ENCODE measurements at places on chromosomes 16 and 17.

- DNase-seq = no peak
These were observed 91.6 kb downstream of the OR1D5 start for GRCh38 chr17:2971851-2972250.

DNA sequence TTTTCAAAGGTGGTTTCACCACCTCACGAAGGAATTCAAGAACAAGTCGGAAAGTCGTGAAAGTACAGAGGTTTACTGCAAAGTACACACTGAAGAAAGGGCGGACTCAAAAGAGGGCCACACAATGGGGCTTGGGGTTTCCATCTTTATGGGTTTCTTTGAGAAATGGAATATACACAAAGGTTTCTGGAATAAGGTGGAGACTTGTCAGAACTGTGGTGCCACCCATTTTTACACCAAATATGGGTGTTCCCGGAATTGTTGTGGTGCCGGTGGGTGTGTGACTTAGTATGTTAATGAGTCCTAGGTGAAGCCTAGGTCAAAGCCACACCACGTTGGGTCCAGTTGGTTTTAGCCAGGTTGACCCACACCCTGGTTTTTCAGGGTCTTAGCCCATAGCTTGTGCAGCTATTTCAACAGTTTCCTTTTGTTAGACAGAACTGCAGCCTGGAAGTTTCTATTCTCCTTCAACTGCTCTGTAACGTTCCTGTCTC lies 567 bp upstream of the GCSH start:
- DNase-seq = no peak

- no peak for DNase-seq
These were observed 112.6 kb upstream of the LHX1 start for GRCh38 chr17:36824678-36825101.

- no peak for DNase-seq
These were observed 245.7 kb downstream of the FOXL1 start for GRCh38 chr16:86823888-86824671.

DNA sequence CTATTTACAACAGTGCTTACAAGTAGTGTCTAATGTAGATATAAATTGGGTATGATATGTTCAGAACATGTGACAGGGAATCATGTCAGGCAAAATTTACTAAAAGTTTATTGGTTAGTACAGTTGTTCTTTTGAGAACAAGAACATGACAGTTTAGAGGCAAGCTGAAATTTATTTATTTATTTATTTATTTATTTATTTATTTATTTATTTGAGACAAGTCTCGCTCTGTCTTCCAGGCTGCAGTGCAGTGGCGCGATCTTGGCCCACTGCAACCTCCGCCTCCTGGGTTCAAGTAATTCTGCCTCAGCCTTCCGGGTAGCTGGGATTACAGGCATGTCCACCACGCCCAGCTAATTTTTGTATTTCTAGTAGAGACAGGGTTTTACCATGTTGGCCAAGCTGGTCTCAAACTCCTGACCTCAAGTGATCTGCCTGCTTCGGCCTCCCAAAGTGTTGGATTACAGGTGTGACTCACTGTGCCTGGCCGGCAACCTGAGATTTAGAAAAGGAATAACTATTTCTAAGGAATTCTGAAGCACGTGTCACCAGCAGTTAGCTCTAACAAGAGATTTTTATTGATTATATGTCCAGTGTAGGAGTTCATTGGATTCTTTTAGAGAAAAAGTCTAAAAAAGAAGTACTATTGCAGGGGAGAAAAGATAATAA lies 24.9 kb downstream of the MRTFB start:
- DNase-seq = no peak

GRCh38 chr17:13513039-13513405 lies 88.7 kb downstream of the HS3ST3A1 start:
- no peak for DNase-seq

DNA sequence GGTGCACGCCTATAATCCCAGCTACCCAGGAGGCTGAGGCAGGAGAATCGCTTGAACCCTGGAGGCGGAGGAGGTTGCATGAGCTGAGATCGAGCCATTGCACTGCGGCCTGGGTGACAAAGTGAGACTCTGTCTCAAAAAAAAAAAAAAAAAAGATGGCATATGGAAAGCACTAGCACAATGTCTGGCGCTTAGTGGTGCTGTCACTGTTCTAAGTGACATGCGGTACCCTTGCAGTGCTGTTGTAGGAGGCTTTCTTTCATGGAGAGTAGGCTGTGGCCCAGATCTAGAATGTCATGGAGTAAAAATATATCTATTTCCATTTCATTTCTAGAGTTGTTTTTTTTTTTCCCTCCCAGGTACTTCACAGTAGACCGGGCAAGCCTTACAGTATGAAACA lies 14.6 kb upstream of the METTL9 start:
- no peak for DNase-seq

- peak; percentile 49 for DNase-seq
These were observed 331.2 kb downstream of the MAF start for GRCh38 chr16:79269211-79269863.

- no peak for DNase-seq
These were observed 52.8 kb downstream of the SOCS1 start for GRCh38 chr16:11203111-11203623.

- DNase-seq = no peak
These were observed 12.6 kb downstream of the RBFOX3 start for GRCh38 chr17:79597996-79598895.

- DNase-seq = peak; percentile 85
These were observed 4.5 kb downstream of the PRSS27 start for GRCh38 chr16:2715519-2715918.

- DNase-seq = no peak
These were observed 41.7 kb downstream of the PGS1 start for GRCh38 chr17:78419970-78420815.

DNA sequence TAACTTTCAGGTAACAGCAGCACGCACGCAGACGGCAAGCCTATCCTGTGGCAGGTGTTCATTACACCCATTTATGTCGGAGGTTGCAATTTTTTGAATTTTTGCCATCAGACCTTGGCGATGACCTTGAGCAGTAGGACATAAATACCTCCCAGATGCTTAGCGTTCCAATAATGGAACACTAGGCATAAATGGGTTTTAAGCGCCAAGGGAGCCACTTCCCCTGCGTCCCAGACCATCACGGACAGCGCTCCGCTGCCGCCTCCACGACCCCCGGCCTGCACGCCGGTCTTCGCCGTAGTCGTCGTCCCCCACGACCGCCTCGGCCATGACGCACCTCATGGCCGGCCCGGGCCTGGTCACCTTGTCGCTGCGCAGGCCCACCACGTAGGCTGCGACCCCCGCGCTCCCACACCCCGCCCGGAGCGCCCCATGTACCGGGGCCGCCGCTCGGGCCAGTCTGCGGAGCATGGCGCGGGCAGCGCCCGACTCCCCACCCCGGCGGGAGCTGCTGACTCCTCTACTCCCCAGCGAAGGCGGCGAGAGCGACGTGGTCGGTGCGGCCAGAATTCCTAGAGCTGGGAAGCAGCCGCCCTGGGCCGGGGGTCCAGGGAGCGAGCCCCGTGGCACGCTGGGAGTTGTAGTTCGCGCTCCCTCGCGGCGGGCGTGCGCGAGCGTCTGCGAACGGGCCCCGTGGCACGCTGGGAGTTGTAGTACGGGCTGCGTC lies 22.7 kb downstream of the TMEM235 start:
- DNase-seq = peak; percentile 84

DNA sequence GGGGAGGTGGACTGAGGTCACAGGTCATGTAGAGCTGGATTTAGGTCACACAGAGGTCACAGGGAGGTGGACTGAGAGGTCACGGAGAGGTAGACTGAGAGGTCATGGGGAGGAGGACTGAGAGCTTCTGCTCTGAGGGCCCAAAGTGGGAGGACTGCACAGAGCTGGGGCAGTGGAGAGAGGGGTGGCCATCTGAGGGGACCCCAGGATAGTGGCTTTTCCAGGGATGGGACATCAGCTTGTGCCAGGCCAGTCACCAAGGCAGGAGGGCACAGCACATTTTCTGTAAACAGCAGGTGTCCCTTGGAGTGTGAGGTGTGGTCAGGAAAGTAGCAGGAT lies 26.1 kb upstream of the JPT2 start:
- no peak for DNase-seq

GRCh38 chr16:31073142-31073969 lies 684 bp downstream of the ZNF668 start:
- peak; percentile 87 for DNase-seq

DNA sequence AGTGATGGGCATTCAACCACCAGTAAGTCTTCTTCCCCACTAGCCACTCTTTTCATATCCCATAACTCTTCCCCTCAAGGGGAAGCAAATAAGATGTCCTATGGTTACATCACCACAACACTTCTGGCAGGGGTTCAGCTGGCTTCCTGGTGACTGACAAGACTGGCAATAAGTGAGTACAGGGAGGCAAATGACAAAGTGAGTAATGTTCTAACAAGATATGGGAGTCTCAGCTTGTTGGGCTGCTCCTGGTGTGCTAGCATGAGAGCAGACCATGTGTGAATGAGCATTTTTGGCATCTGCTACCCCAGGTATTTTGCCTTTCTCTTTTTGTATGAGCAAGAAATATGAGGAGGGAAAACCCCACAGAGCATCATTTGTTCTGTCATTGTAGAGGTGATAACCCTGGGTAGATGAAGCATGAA lies 9.9 kb downstream of the TMIGD1 start:
- DNase-seq = peak; percentile 34

DNA sequence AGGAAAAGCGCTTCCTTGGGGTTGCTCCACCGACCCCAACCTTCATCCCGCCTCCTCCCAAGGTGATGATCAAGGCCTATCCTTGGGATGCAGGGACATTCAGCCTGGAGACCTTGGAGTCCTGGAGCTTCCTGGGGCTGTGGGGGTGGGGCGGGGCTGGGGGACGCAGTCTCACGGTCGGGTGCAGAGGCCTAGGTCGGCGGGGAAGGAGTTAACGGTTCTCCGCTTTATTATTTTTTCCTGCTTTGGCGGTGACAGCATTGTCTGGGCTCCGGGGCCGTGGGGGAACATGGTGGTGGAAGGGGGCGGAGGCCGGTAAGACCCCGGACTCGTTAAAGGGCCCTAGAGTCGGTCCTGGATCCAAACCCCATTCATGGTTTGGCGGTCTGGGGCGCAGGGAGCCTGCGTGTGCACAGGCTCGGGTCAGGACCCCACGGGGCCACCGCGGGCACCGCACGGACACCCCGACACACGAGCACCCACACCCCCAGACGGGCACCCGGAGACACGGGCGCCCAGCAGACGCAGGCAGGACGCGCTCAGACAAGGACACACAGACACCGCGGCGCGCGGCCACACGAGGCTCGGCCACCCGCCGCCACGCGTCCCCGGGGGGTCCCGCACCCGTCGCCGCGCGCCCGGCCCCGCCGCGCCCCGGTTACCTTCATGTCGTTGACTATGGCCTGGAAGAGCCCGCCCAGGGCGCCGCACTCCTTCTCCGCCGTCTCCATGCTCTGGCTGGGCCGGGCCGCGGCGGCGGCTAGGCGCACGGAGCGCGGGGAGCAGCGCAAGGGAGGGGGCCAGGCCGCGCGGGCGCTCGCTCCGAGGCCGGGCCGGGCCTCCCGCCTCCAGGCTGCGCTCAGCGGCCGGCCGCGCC lies 554 bp downstream of the MTSS2 start:
- DNase-seq = no peak

GRCh38 chr17:4477255-4477791 lies 21.4 kb upstream of the SPNS2 start:
- no peak for DNase-seq

DNA sequence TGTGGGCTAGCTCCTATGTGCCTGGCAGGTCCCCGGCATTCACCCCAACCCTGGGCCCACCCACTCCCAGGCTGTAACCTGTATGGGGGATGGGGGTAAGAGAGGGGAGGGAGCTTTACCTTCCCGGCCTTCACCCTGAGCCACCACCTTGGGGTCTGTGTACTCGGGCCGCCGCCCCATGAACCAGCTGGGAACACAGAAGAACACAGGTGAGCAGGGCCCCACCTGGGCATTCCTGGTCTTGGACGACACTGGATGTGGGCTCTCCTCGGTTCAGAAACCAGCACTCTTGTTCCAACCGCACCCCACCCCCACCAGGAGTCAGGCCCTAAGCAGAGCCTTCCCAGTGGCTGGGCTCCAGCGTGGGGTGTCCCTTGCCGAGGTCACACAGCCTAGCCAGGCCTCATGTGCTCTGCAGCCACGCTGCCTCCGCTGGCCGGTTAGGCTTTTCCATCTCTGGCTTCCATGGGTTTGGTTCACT lies 18.8 kb downstream of the B9D1 start:
- no peak for DNase-seq

- no peak for DNase-seq
These were observed 46.5 kb downstream of the IRX5 start for GRCh38 chr16:54977211-54977610.

- DNase-seq = no peak
These were observed 11.9 kb downstream of the ITGAM start for GRCh38 chr16:31271621-31272190.

- peak; percentile 62 for DNase-seq
These were observed 124.1 kb upstream of the TNRC6C start for GRCh38 chr17:77834170-77835115.

DNA sequence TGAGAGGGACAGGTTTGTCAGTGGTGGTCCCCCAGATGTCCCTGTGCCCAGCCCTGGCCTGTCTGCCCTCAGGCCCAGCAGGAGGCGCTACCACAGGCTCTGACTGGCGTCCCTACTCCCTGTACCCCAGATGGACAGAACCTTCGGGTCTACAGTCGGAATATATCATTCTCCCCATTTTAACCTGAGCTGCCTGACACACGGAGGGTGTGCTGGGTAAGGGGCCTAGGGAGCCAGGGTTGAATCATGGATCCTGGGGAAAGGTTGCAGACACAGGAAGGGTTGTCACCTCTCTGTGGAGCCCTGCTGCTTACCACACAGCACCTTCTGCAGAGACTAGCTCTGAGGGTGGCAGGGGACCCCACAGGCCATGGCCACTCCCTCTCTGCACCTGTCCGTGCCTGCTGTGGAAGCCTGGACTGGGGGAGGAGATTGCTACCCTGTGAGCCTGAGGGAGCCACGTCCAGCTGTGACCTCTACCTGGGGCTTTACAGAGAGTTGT lies 162.2 kb upstream of the ZNF267 start:
- no peak for DNase-seq

GRCh38 chr16:72989579-72990551 lies 58.1 kb downstream of the ZFHX3 start:
- DNase-seq = no peak

DNA sequence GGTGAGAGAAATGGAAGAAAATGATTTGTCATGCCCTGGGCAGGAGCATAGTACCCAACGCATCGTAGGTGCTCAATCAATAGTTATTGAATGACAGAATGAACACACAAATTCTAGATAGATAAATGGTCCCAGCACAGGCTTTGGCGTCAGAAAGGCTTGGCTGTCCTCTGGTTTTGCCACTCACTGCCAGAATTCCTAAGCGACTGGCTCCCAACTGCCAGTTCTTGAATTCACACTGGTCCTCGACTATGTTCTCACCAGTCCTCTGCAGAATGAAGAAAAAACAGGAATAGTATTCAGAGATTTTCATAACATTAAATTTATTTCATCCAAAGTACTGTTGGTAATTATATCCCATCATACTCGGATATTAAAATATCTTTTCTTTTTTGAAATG lies 163.1 kb upstream of the NOL11 start:
- no peak for DNase-seq

GRCh38 chr16:89599451-89599858 lies 14.0 kb upstream of the DPEP1 start:
- peak; percentile 19 for DNase-seq

DNA sequence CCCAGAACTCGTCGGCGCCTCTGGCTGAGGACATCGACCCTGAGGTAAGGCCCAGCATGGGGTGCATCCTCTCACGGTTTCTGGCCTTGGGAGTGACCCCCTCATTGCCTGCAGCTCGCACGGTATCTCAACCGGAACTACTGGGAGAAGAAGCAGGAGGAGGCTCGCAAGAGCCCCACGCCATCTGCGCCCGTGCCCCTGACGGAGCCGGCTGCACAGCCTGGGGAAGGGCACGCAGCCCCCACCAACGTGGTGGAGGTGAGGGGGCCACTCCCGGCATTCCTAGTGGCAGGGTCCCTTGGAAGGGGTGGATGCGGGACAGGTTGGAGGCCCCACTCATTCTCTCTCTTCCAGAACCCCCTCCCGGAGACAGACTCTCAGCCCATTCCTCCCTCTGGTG lies 8.4 kb upstream of the MRPL12 start:
- DNase-seq = no peak

Measured in CD4-positive, alpha-beta T cell treated with Interleukin-10 for 1 hour (primary cell).